ENCODE measurements at places on chromosomes 7 and 10.
A peak's percentile ranks its signal among the peaks of the same experiment; 100 is the strongest.

DNA sequence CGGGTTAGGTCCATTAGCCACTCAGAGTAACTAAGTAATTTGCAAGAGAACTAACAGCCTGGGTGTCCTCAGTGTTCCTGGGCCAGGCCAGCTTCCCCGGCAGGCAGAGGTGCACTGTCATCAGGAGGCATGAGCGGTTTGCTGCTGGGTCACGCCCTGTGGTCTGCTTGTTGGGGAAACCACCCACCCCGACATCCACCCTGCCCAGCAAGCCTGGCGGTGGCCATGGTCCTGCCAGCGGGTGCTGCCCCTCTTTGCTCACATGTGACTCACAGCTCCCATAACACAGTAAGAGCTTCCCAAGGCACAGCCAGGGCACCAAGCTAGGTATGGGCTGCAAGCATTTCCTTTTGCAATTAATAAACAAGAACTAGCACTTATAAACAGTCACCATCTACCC, 75.9 kb downstream of the RGS10 start:
- no peak for DNase-seq

GRCh38 chr7:155467846-155468784, 10.2 kb downstream of the EN2 start:
- no peak for DNase-seq

GRCh38 chr7:137305901-137306621, 37.5 kb downstream of the PTN start:
- no peak for DNase-seq

- no peak for DNase-seq
Observed at GRCh38 chr10:10213237-10213636, 804.4 kb upstream of the CELF2 start.

DNA sequence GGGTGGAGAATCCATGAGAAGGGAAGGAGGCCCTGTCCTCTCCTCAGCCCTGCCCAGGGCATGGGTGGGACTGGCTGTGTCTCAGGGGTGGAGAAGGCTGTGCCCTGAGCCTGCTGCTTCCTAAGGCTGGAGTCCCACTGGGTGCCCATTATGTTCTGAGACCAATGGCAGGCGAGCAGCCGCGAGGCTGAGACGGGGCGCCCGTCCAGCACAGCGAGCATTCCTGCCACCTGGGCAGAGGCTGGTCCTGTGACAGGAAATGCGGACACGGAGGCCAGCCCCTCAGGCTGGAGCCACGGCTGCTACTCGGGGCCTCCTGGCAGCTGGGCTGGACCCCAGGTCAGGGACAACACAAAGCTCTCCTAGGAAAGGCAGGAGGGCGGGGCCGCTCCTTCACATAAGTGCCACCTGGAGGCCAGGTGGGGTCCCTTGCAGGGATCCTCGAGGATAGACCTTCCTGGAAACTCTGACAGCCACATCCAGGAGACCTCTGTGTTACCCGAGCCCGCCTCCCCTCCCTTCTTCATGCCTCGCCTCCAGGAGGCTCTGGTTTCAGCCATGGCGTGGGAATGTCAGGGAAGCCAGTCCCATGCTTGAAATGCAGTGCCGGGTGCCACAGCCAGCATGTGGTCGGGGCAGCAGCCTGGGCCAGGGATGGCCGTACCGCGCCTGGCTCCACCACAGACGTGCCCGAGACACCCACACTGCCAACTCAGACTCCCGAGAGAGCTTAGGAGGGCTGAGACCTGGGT, 173.9 kb downstream of the USP6NL start:
- peak; percentile 98 for DNase-seq

DNA sequence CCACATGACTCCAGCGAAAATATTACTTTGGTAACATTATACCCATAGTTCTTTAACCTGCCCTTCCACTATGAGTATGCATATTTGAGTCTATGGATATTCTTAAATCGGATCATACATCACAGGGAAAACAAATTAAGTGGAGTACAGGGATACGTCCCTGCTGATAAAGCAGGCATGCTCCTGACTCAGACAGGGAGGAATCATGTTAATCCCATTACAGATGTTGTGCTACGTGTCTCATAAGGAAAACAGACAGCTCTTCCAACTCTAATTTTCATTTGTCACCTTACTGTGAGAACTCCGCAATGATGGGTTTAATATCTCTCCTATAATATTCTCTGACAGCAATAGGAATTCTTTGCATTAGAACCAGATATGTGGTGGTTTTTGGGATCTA, 469.5 kb upstream of the POM121L12 start:
- no peak for DNase-seq

DNA sequence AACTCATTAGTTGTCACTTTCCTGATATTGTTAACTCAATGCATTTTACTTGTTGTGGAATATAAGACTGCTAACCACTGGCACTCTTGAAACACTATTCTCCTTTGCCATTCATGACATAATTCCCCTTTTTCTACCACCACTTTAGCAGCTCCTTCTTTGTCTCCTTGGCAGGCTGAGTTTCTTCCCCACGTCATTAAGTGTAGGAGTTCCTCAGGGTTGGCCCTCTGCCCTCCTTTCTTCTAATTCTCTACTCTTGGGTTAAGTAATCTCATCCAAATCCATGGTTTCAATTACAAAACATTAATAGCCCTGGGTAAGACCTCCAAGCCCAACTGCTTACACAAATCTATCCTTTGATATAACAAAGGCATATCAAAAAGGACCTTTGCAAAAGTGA, 175.1 kb downstream of the HGF start:
- no peak for DNase-seq

- DNase-seq, result no peak
Observed at GRCh38 chr7:140778975-140779374, 82.5 kb downstream of the NDUFB2 start.

DNA sequence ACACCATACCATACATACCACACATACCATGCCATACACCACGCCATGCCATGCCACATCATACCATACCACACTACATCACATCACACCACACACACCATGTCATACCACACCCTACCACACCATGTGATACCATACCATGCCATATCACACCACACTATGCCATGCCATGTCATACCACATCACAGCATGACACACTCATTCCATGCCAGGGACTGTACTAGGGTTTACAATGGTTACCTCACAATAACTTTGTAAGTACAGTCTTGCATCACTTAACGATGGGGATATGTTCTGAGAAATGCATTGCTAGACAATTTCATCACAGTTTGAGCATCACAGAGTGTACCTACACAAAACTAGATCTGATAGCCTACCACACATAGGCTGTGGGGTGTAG, 14.5 kb downstream of the PYROXD2 start:
- DNase-seq, result no peak

GRCh38 chr10:26725837-26726727, 28.6 kb downstream of the PDSS1 start:
- peak; percentile 50 for DNase-seq

DNA sequence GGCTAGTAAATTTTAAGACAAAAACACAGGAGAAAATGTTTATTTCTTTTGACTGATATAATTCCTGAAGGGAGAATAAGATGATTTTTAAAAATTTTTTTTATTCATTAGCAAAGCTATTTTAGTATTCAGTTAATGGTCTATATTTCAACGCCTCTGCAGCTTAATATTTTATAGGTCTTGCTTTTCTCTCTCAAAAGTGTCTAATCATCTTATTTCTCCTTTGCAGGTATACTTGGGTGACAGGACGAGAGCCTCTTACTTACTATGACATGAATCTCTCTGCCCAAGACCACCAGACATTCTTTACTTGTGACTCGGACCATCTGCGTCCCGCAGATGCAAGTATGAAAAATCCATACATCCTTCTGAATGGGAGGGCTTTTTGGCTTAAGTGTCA, 177.0 kb downstream of the ST7 start:
- no peak for DNase-seq

DNA sequence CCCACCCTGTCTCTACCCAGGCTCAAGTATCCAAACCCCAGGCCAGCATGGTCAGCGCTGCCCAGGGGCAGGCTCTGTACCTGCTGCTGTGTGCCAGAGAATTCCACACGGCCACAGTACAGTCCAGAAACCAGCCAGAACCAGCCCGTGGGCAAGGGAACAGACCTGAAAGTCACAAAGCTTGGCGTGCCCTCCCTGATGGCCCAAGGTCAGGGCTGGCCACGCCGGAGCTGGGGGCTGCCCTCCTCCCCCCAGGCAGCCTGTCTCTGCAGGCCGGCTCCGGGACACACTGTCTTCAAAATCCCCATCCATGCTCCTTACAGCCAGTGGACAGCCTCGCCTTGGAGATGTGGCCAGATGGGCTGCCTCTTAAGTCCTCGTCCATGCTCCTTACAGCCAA, 78.4 kb downstream of the CTBP2 start:
- DNase-seq, result no peak

- DNase-seq, result no peak
Observed at GRCh38 chr7:3187444-3188040, 113.5 kb upstream of the SDK1 start.

GRCh38 chr10:91761721-91762120, 36.5 kb upstream of the TNKS2 start:
- DNase-seq, result no peak

DNA sequence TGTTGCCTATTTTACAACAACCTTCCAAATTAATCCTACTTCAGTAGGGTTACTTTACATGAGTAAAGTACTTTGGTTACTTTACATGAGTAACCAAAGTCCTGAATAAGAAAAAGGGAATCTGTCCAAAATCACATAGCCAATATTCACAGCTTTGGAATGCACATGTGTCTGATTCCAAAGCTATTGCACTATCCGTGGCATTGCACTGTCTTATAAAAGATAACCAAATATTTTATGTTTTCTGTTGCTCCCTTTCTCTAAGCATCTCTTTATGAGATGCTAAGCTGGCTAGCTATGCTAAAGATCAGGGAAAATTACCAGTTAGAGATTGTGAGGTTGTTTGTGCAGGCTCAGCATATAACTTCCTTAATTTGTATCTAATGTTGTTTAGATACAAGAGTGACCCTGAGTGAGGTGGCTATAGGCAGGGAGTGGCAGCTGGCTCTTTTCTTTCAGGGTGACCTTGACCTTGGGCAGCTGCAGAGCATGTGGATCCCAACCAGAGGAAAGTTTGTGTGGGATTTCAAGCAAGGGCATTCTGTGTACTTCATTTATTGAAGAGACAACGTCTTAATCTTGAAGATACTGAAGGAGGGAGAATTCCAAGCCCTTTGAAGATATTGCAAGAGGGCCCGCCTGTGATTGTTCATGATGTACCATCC, 366.1 kb upstream of the ANKRD30A start:
- no peak for DNase-seq

DNA sequence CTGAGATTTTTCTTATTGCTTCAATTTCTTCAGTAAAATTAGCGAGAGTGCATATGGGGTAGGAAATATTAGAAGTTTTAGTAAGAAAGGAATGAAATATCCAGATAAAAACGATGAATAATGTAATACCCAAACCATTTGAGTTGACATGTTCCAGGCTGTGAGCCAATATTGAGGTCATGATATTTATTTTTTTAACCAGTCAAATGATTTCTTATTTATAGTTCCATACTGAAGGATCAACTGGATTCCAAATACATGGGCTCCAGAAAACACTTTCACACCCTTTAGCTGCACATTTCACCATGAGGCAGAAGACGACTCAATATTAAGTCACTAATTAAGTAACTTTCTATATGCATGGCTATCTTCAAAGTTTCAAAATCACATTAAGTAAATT, 312.5 kb downstream of the PPP1R3A start:
- no peak for DNase-seq

GRCh38 chr7:55185321-55185802, 166.5 kb downstream of the EGFR start:
- DNase-seq, result no peak

DNA sequence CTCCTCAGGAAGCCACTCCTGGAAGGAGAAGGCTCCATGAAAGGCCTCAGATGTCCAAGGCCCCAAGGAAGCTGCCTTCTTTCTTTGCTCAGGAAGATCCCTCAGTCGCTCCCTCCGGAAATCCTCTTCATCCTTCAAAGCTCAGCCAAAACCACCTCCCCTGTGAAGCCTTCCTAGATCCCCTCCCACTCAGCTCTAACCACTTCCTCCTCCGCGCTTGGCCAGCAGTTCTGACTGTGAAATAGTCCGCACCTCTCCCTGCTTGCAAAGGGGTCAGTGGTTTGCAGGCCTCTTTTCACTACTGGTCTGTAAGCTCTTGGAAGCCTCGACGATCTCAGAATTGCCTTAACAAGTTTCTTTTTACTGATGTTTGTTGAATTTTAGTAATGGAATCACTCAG, 23.9 kb downstream of the PYROXD2 start:
- no peak for DNase-seq

DNA sequence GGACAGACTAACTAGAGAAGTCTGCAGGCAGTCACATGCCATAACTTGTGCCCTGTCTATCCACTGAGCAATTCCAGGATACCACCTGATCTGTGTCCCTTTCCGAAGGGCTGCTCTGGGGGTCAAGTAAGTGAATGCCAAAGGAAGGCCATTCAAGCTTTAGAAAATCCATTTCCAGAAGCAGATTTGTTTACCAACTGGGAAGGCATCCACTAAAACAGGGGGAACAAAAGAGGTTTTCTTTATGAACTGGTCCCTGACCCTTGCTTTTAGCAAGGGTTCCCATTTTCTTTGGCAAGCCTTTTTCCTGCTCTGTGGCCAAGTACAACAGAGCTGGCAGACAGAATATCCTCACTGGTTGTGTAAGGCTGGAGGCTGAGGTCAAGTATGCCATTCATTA, 36.5 kb downstream of the ITPRID1 start:
- DNase-seq, result no peak

DNA sequence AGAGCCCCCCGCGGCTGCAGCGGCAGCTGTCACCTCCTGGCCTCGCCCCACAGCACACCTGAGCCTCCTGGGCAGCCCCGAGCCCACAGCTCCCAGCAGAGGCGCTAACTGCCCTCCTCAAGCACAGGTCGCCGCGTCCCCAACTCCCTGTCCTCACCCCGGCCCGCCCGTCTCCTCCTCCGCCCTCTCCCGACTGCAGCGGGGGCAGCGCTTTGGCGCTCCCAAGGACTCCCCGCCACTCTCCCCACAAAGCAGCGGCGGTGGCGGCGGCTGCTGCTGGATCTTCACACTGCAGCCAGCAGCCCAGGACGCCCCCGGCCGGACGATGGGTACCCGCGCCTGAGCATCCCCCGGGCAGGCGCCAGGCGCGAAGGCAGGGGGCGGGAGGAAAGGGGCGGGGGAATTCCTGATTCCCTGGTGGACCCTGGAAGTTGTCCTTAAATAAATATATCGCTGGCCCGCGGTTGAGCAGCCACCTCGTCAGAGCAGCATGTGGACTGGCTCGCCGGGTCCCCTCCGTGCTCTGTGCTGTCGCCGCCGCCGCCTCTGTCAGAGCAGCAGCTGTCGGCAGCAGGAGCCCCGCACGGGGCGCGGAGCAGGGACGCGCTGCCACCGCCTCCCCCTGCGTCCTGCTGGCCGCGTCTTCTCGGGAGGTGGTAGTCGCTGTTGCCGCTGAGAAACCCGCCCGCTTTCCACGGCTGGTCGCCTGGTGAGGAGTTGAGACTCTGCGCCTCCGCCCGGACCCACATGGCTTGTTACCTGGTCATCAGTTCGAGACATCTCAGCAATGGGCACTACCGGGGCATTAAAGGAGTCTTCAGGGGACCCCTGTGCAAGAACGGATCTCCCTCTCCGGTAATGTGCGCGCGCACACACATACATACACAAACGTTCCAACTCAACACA, at the start of gene ZNF804B:
TSS of gene ZNF804B (plus strand) at position 471 of the 906 bp plus-strand sequence. CDS start at position 748, 277 bp downstream.
- DNase-seq, result peak; percentile 39

- no peak for DNase-seq
Observed at GRCh38 chr10:64041989-64042490, 520.8 kb downstream of the REEP3 start.
